CD4-positive, alpha-beta memory T cell (primary cell): ENCODE measurements at places on chromosomes 2 and 18. TPM values are rescaled to one million over a fixed set of nuclear protein-coding genes. Genes with fewer than 3 reads are reported as not detected.

Gene IL1B
- total RNA-seq = 1.3 TPM

Gene SH3RF3
- 2.2 TPM for total RNA-seq

Gene DUSP2
- 33.4 TPM for total RNA-seq

Gene ACMSD
- not detected for total RNA-seq

Gene SULT6B1
- total RNA-seq = not detected

Gene ADCY3
- 14.9 TPM for total RNA-seq

Gene SKOR2
- total RNA-seq = not detected

Gene BMP10
- total RNA-seq = not detected

Gene UGT1A3
- total RNA-seq = not detected

Gene TCF23
- not detected for total RNA-seq

Gene LYG2
- total RNA-seq = not detected

- no peak overlapping the region for H3K27ac ChIP-seq
- no peak overlapping the region for H3K4me3 ChIP-seq
- H3K27me3 ChIP-seq = no peaks in the 10 kb centered on the region
- no peaks in the 10 kb centered on the region for H3K4me1 ChIP-seq
Observed at GRCh38 chr18:43888598-43888997, 611.3 kb upstream of the SYT4 start.

DNA sequence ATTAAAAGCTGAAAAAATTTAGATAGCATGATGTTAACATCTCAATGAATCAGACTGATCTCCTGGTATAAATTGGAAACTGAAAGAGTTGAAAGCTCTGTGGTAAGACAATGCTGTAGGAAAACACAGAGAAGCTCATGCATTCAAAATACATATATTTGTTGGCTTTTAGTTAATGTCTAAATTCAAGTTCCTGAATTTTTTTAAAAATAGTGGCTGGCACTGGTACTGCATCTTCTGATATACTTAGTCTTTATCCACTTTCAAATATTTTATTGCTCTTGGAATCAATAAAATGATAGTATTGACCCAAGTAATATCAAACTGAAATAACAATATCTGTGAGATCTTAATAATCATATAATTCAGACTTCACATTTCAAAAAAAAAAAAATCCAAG, 151.4 kb upstream of the FIGN start:
- H3K27ac ChIP-seq = no peak overlapping the region
- no peaks in the 10 kb centered on the region for H3K27me3 ChIP-seq
- H3K4me3 ChIP-seq = no peak overlapping the region

DNA sequence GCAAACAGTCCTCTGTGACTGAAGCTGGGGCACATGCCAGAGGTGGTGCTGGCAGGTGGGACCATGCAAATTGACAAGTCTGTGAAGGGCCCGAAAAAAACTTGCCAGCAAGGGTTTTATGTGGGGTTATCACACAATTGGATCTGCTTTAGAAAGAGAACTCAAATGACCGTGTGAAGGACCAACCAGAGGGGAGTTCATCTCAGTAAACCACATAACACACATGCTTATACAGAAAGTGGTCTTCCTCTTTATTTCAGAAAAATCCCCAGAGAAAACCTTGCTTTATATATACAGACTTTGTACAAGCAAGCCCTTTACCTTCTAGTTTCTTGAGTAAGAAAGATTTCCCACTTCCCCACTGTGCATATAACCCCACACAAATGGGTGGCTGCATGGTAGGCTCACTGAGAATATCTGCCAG, 46.7 kb downstream of the KIDINS220 start:
- H3K4me1 ChIP-seq = no peaks in the 10 kb centered on the region
- no peak overlapping the region for H3K4me3 ChIP-seq
- no peaks in the 10 kb centered on the region for H3K27me3 ChIP-seq
- no peak for DNase-seq

GRCh38 chr18:46053368-46054095, 18.5 kb downstream of the PSTPIP2 start:
- H3K27me3 ChIP-seq = no peaks in the 10 kb centered on the region
- no peak overlapping the region for H3K4me3 ChIP-seq
- no peaks in the 10 kb centered on the region for H3K36me3 ChIP-seq
- DNase-seq = no peak
- no peak overlapping the region for H3K27ac ChIP-seq

GRCh38 chr2:226086190-226086589, 686.7 kb downstream of the NYAP2 start:
- no peaks in the 10 kb centered on the region for H3K36me3 ChIP-seq
- no peak overlapping the region for H3K4me3 ChIP-seq
- no peaks in the 10 kb centered on the region for H3K4me1 ChIP-seq

DNA sequence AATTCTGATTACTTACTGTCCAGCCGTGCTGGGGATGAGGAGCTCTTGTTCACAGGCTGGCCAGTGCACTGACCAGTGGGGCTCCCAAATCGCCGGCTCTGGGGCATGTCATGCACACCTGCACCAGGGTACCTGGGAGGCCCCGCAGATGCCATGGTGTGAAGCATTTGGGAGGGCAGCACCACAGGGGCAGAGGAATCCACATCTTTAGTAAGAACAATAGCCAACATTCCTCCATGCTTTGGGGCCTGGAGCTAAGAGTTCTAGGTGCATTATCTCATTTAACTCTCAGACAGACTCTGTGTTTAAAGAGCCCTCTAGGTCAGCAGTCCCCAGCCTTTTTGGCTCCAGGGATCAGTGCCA, 104.2 kb downstream of the ACKR3 start:
- no peak for DNase-seq
- no peaks in the 10 kb centered on the region for H3K4me1 ChIP-seq
- no peaks in the 10 kb centered on the region for H3K36me3 ChIP-seq
- no peak overlapping the region for H3K4me3 ChIP-seq
- no peak overlapping the region for H3K27ac ChIP-seq

- no peak for DNase-seq
- H3K4me1 ChIP-seq = no peaks in the 10 kb centered on the region
- no peaks in the 10 kb centered on the region for H3K27me3 ChIP-seq
Observed at GRCh38 chr2:239824046-239824694, 201.0 kb downstream of the NDUFA10 start.

- H3K36me3 ChIP-seq = peaks cover 11% of the 10 kb centered on the region
- H3K27ac ChIP-seq = no peak overlapping the region
- no peaks in the 10 kb centered on the region for H3K4me1 ChIP-seq
- no peak overlapping the region for H3K4me3 ChIP-seq
Observed at GRCh38 chr2:157747695-157748370, 119.2 kb upstream of the ACVR1C start.

DNA sequence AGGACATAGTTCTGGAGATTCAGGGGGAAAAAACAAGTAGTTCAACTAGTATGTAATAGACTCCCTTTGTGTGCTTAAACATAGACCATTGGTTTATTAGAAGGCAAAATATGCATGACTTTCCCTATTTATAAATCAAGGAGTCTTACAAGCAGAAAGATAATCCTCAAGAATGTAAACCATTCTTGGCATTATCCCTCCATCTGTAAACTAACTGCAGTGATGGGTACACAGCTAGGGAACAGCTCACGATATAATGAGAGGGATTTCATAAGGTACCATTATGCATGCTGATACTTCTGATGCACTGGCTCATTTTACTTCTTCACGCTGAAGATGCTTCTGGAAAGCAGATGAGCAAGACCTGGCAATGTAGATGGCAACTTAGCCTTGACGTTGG, 878 bp downstream of the FBXO15 start:
- H3K27me3 ChIP-seq = no peaks in the 10 kb centered on the region
- H3K4me1 ChIP-seq = peaks cover 29% of the 10 kb centered on the region

- H3K36me3 ChIP-seq = no peaks in the 10 kb centered on the region
- H3K27ac ChIP-seq = no peak overlapping the region
- H3K4me1 ChIP-seq = no peaks in the 10 kb centered on the region
- no peak overlapping the region for H3K4me3 ChIP-seq
Observed at GRCh38 chr2:207683438-207683837, 28.0 kb upstream of the CCNYL1 start.

GRCh38 chr2:190378880-190379237, 29.3 kb upstream of the MFSD6 start:
- no peaks in the 10 kb centered on the region for H3K4me1 ChIP-seq
- no peaks in the 10 kb centered on the region for H3K27me3 ChIP-seq
- no peak for DNase-seq
- H3K4me3 ChIP-seq = no peak overlapping the region

GRCh38 chr2:26095758-26096157, 61.9 kb downstream of the RAB10 start:
- H3K4me1 ChIP-seq = no peaks in the 10 kb centered on the region
- no peak for DNase-seq
- H3K27ac ChIP-seq = no peak overlapping the region
- H3K36me3 ChIP-seq = peaks cover 13% of the 10 kb centered on the region
- H3K27me3 ChIP-seq = no peaks in the 10 kb centered on the region

DNA sequence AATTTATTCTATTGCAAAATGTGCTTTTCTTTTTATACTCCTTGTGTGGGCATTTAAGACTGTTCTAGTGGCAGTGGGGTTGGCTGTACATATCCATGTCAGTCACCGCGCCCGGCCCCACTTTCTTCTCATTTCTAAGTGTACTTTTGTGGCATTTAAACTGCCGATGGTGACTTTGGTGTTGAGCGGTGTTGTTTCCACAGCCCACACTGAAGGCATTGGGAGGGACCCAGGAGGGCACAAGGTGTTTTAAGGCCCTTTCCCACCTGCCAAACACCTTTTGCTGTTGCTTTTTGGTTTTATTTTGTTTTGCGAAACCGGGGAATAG, 369.7 kb downstream of the MTX2 start:
- H3K36me3 ChIP-seq = no peaks in the 10 kb centered on the region
- H3K27me3 ChIP-seq = peaks cover 23% of the 10 kb centered on the region
- H3K27ac ChIP-seq = no peak overlapping the region
- no peak overlapping the region for H3K4me3 ChIP-seq

GRCh38 chr2:29802986-29803385, 118.4 kb downstream of the ALK start:
- H3K4me1 ChIP-seq = no peaks in the 10 kb centered on the region
- DNase-seq = no peak
- H3K27ac ChIP-seq = no peak overlapping the region

DNA sequence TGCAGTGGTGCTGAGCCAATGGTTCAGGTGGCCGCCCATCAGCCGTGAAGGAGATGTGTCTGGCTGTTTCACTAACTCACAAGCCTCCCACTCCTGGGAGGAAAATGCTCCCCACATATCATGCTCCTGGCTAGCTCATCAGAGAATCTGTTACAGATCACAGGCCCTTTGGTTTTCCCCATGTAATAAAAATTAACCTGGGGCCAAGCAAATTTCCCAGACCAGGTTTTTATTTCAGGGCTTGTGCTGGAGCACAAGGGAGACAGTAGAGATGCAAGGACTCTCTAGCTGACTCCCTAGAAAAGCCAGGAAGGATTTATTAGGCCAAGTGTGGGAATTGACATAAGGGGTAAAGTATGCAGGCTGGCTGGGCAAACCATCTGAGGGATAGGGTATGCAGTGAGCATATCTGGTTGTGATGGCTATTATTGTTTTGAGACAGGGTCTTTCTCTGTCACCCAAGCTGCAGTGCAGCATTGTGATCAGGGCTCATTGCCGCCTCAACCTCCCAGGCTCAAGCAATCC, 40.6 kb upstream of the CCBE1 start:
- H3K36me3 ChIP-seq = no peaks in the 10 kb centered on the region
- no peak overlapping the region for H3K4me3 ChIP-seq
- H3K27me3 ChIP-seq = no peaks in the 10 kb centered on the region
- DNase-seq = no peak
- no peaks in the 10 kb centered on the region for H3K4me1 ChIP-seq

GRCh38 chr2:177466337-177467195, 74.0 kb downstream of the AGPS start:
- no peaks in the 10 kb centered on the region for H3K4me1 ChIP-seq
- no peaks in the 10 kb centered on the region for H3K27me3 ChIP-seq
- no peaks in the 10 kb centered on the region for H3K36me3 ChIP-seq
- no peak overlapping the region for H3K4me3 ChIP-seq
- no peak overlapping the region for H3K27ac ChIP-seq
- DNase-seq = no peak

GRCh38 chr2:145739681-145740080, 1219.8 kb upstream of the ZEB2 start:
- no peaks in the 10 kb centered on the region for H3K4me1 ChIP-seq
- H3K27me3 ChIP-seq = no peaks in the 10 kb centered on the region

- peaks cover 16% of the 10 kb centered on the region for H3K4me1 ChIP-seq
- no peaks in the 10 kb centered on the region for H3K27me3 ChIP-seq
- no peak overlapping the region for H3K27ac ChIP-seq
Observed at GRCh38 chr2:156329927-156330726, 2.4 kb downstream of the NR4A2 start.

- no peaks in the 10 kb centered on the region for H3K4me1 ChIP-seq
- no peak for DNase-seq
- H3K36me3 ChIP-seq = no peaks in the 10 kb centered on the region
- H3K4me3 ChIP-seq = no peak overlapping the region
Observed at GRCh38 chr2:167942366-167943081, 304.9 kb downstream of the STK39 start.

DNA sequence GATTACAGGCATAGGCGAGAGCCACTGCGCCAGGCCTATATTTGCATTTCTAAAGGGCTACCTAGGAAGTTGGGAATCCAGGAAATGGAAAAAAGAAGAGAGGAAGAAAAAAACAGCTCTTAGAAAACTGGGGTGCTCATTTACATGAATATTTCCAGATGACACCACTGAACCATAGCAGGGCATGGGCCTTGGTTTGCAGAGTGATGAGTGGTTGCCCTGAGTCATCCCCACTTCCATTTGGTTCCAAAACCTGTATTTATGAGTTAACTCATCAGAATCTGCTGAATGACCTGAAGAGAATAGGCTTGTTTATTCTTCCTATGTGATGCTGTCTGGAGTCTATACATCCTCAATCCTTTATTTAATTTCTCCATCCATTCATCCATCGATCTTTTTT, 36.2 kb downstream of the EHD3 start:
- H3K4me3 ChIP-seq = no peak overlapping the region
- H3K27ac ChIP-seq = no peak overlapping the region
- H3K36me3 ChIP-seq = no peaks in the 10 kb centered on the region
- DNase-seq = no peak
- no peaks in the 10 kb centered on the region for H3K27me3 ChIP-seq

DNA sequence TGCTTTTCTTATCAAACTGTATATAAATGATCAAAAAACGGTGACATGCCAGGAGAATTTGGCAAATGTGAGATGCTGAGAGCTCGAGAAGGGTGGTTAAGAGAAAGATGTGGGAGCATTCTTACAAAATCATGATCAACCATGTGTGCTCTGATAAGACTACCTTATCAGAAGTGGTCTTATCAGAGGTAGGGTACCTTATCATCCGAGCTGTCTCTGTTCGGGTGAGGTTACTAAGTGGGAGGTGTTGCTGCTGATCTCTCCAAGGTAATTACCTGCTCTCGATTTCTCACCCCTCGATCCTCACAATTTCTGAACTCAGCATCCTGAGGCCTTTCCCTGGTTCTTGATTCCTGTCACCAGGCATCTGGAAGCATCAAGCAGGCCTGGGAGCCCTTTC, 813.0 kb upstream of the ID2 start:
- H3K27ac ChIP-seq = no peak overlapping the region
- H3K27me3 ChIP-seq = no peaks in the 10 kb centered on the region
- peaks cover 11% of the 10 kb centered on the region for H3K4me1 ChIP-seq
- no peaks in the 10 kb centered on the region for H3K36me3 ChIP-seq

GRCh38 chr2:467543-467891, 179.6 kb upstream of the ALKAL2 start:
- peaks cover 13% of the 10 kb centered on the region for H3K27me3 ChIP-seq

- H3K4me3 ChIP-seq = no peak overlapping the region
- no peaks in the 10 kb centered on the region for H3K4me1 ChIP-seq
- peak; percentile 65 for DNase-seq
- no peaks in the 10 kb centered on the region for H3K27me3 ChIP-seq
- H3K27ac ChIP-seq = no peak overlapping the region
- H3K36me3 ChIP-seq = no peaks in the 10 kb centered on the region
Observed at GRCh38 chr2:109510136-109511028, 103.4 kb downstream of the SEPTIN10 start.

GRCh38 chr2:53913721-53914120, 54.0 kb upstream of the GPR75 start:
- peaks cover 6% of the 10 kb centered on the region for H3K4me1 ChIP-seq
- no peak overlapping the region for H3K27ac ChIP-seq
- no peaks in the 10 kb centered on the region for H3K27me3 ChIP-seq
- no peak overlapping the region for H3K4me3 ChIP-seq
